ENCODE measurements at places on chromosomes 7 and 10.

- no peak for DNase-seq
Measured at GRCh38 chr7:148699782-148700629, 1.3 kb downstream of the CUL1 start.

DNA sequence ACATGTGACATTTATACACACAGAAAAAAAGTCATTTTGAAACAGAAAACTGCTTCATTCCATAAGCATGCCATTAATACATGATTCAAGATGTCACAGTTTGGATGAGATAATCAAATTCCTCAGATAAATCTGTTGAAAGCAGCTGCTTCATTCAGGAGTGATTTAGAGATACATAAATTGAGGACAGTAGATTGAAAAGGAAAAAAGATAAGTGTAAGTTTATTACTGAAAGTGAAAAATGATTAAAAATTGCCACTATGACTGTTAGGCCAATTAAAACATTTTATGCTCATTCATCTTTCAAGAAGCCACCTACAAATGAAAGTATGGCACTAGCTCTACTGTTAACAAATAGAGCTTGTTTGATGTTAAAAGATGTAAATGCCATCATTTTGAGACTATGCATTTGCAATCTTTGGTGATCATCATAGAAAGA, 136.9 kb upstream of the CDK6 start:
- no peak for DNase-seq

DNA sequence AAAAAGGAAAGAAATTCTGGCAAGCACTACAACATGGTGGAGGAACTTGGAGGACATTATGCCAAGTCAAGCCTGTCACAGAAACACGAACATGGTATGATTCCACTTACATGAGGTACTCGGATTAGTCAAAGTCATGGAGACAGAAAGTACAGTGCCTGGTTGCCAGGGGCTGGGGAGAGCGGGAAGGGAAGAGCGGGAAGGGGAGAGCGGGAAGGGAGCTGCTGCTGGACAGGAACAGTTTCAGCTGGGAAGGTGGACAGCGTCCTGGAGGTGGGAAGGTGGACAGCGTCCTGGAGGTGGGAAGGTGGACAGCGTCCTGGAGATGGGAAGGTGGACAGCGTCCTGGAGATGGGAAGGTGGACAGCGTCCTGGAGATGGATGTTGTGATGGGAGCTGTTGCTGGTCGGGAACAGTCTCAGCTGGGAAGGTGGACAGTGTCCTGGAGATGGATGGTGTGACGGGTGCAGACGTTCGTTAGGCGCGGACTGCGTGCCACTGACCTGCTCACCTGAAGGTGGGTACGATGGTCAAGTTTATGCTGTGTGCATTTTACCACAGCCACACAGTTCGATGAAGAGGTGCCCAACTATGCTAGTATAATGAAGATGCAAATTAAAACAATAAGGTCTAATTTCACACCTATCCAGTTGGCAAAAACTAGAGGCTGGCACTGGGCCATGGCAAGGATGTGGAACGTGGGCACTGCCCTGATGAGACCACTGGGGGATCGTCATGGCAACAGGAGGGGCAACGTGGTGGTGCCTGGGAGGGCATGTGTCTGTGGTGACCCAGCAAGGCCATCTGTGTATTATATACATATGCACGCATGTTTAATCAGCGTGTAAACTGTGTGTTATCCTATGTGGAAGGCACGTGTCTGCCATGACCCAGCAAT, 103.8 kb downstream of the NKX6-2 start:
- no peak for DNase-seq

DNA sequence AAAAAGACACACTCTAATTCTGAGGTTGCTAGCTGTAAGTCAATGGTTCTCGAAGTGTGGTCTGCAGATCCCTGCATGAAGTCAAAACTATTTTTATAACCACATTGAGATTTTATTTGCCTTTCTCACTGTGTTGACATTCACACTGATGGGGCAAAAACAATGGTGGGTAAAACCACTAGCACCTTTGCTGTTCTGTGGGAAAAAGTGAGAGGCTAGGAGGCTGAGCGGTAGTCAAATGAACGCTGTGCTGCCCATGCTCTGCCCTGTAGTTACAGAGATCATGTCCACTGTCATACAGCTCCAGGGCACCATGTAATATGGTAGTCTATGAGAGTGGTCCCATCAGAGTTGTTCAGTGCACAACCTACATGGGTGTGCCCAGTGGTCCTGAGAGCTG, 21.6 kb upstream of the PDCD4 start:
- no peak for DNase-seq

DNA sequence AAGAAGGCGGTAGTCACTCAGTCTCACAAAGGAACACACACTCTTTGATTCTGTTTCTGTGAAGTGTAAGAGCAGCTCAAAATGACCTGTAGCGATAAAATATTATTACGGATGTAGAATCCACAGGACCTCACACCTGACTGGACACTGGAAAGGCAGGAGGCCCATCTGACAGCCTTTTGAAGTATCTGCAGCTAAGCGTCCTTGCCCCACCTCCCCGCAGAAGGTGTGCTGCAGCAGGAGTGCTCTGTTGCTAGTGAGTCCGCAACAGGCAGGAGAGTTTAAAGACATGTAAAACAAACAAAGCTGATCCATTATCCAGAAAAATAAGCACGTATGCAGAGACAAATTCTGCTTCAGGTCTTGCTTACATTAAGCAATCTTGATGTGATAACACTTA, 355.5 kb downstream of the GPR158 start:
- no peak for DNase-seq

DNA sequence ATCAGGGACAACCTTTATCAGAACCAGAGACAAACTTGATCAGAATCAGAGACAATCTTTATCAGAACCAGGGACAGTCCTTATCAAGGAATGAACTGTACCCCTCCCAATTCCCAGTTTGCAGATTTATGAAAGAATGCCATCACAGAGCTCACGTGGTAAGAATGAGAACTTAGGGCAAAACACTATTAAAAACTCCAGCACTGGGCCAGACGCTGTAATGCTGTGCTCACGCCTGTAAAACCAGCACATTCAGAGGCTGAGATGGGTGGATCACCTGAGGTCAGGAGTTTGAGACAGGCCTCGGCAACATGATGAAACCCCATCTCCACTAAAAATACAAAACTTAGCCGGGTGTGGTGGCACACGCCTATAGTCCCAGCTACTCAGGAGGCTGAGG, 85.1 kb upstream of the TNRC18 start:
- no peak for DNase-seq

- DNase-seq, result no peak
Measured at GRCh38 chr10:36802490-36803153, 322.8 kb upstream of the ANKRD30A start.

- no peak for DNase-seq
Measured at GRCh38 chr10:43137717-43138020, 576 bp upstream of the CSGALNACT2 start.

DNA sequence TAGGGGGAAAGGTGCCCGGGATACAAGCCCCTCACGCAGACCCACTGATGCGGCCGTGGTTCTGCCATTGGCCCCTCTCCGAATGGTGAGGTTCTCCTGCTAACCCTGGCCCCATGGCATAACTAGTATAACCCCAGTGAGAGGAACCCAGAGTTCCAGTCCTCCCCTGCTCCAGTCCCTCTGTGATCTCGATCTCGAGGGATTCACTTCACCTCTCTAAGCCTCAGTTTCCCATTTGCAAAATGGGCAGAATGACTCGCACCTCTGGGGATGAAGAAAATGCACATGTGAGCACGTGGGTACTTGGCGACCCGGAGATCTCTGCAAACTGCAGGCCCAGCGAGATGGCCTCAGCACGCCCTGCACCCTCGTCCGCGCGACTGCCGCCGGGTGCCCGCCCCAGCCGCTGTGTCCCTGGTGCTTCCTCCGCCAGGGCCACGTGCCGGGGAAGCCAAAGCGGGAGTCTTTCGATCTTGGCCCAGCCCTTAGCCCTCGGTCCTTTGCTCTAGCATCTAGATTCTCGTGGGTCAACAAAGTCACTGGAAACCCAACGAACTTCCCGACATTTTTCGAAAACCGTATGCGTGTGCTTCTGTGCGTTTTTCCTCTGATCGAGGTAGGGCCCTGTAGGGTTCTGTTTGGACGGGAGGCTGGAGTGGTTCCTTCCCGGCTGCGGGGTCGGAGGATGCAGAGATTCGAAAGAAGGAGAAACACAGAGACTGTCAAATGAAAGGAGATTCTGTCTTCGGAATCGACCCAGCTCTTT, 169.8 kb downstream of the UBE2H start:
- no peak for DNase-seq

- DNase-seq, result no peak
Measured at GRCh38 chr7:117582219-117582704, 102.4 kb downstream of the CFTR start.

- no peak for DNase-seq
Measured at GRCh38 chr10:36766415-36766810, 359.0 kb upstream of the ANKRD30A start.

GRCh38 chr10:124562425-124563060, 100.9 kb downstream of the LHPP start:
- no peak for DNase-seq

DNA sequence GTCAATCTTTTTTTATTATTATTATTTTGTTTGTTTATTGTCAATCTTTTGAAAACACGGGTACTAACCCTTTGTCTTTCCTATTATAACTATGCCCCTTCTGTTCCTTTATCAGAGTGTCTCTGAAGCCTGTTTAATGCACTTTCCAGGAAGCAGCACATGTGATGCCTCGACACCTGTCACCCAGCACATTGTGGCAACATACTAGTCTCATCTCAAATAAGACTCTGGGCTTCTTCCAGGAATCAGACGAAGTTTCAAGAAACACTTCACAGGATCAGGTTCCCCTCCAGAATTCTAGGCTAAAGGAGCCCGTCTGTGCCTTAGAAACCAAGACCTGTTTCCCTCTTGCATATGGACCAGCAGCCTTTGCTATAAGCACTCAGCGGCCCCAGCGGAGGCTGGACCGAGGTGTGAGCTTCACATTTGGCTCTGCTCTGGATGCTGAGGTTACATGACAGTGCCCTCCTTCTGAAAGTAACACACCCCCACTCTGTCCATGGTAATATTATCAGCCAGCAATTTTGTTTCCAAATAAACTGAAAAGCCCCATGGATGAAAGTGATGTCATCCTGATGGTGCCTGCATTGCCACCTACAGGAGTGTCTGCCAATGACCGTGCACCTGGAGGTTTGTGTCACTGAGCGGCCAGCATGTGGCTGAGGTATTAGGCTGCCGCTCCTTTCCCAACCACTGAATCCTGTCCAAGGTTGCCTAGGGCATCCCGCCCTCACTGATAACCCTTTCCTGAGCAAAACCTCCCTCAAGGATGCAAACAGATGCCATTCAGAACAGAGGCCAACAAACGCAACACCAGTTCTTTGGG, 38.1 kb downstream of the MKI67 start:
- no peak for DNase-seq

DNA sequence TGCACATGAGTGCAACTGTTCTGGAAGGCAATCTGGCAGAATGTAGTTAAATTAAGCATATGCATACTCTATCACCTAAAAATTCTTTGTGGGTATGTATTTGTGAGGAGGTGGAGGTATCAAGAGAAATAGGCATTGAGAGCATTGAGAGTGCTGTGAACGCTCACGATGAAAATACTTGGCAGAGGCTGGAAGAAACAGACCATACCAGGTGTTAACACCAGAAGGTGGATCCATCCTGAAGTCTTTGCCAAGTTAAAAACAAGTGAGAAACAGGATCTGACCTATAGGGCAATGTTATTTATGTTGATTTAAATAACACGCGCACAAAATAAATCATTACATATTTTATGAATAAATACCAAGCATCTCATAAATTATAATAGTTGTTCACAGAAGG, 311.6 kb downstream of the PCLO start:
- no peak for DNase-seq

GRCh38 chr10:132149917-132150316, 36.8 kb upstream of the DPYSL4 start:
- DNase-seq, result no peak

DNA sequence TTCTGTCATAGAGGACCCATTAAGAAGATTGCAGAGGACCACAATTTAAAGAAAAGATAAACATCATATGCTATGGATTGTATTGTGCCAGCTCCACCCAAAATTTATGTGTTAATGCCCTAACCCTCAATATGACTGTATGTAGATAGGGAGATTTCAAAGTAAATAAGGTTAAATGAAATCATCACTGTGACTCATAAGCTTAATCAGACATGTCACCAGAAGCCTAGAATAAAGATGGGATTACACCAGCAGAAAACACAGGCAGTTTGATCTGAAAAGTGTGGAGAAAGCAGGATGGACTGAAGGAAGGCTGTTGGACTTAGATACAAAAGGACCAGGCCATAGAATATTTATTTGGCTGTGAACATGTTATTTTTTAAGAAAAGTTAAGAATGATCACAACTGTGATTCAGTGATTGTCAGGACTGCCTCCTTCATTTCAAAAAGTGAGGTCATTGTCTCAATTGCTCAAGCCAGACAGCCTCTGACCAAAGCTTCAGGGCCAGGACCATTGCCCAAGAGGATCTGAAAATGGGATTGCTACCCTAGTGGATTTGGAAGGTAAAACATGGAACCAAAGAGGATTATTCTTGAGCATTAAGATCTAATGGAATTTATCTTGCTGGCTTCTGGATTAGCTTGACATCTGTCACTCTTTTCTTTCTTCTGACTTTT, 270.8 kb upstream of the POM121L12 start:
- DNase-seq, result no peak

GRCh38 chr7:111080495-111081105, 10.3 kb upstream of the LRRN3 start:
- no peak for DNase-seq

- no peak for DNase-seq
Measured at GRCh38 chr10:1100691-1101368, 44.6 kb downstream of the WDR37 start.

DNA sequence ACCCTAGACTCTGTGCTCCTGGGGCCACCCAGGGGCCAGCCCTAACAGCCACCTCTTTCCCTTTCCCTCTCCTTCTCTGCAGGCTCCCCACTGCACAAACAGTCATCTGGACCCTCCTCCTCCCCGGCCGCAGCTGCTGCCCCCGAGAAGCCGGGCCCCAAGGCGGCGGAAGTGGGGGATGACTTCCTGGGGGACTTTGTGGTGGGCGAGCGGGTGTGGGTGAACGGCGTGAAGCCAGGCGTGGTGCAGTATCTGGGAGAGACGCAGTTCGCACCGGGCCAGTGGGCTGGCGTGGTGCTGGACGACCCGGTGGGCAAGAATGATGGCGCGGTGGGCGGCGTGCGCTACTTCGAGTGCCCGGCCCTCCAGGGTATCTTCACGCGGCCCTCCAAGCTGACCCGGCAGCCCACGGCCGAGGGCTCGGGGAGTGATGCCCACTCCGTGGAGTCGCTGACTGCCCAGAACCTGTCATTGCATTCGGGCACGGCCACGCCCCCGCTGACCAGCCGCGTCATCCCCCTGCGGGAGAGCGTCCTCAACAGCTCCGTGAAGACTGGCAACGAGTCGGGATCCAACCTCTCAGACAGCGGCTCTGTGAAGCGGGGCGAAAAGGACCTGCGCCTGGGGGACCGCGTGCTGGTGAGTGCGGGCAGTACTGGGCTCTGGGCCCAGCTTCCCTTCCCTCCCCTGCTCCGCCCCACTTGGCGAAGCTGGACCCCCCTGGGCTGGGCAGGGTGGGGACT, 49.3 kb downstream of the CLIP2 start:
- DNase-seq, result no peak

GRCh38 chr7:154864523-154864891, 138.4 kb downstream of the PAXIP1 start:
- DNase-seq, result no peak

- no peak for DNase-seq
Measured at GRCh38 chr10:110348336-110348735, 43.6 kb upstream of the SMNDC1 start.

GRCh38 chr10:71998119-71998839, 34.1 kb downstream of the CHST3 start:
- DNase-seq, result no peak

GRCh38 chr7:155521007-155521742, 25.2 kb downstream of the CNPY1 start:
- no peak for DNase-seq

All from GM18507 (cell line).